Fibroblast of gingiva (primary cell): ENCODE measurements at places on chromosomes 12 and 14.
A peak's percentile ranks its signal among the peaks of the same experiment; 100 is the strongest.

GRCh38 chr14:61517911-61518384 is 177.4 kb upstream of the HIF1A start:
- DNase-seq: no peak

DNA sequence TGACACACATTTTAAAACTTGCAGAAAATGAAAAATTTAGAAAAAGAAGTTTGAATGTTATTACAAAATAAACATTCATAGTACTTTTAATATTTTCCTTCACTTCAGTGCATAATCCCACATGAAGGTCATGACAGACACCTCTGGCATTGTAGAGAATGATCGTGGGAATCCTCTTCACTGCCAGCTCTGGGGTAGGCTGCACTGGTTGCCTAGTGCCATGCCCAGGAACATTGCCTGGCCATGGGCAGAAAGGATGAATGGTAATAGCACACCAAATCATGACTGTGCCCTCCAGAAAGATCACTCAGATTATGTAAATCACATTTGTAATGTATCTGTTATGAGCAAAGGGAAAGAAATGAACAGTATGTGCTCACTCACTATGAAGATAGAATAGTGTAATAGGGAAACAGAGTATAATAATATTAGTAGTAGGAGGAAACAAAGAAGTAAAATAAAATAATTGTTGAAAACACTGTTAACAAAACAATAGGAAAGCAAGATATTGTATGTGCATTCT is 161.6 kb downstream of the PLCZ1 start:
- DNase-seq: peak; percentile 56

DNA sequence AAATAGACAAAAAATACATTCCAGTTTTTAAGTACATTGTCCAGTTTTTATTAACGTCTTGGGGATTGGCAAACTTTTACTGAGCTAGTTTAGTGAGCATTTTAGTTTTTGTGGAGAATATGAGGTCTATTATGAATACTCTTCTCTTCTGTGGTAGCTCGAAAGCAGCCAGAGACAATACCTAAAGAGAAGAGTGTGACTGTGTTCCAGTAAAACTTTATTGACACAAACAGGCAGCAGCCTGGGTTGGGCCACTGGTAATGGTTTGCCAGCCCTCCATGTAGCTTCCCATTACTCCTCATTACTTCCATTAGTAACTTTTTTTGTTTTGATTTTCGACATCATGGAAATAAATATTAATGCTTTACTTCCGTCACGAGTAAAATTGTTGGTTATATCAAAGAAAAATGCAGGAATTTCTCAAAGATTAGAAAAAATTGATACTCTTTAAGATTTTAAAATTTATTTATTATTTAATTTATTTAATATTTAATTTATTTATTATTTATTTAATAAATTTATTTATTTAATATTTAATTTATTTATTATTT is 19.6 kb downstream of the RMST start:
- no peak for DNase-seq

DNA sequence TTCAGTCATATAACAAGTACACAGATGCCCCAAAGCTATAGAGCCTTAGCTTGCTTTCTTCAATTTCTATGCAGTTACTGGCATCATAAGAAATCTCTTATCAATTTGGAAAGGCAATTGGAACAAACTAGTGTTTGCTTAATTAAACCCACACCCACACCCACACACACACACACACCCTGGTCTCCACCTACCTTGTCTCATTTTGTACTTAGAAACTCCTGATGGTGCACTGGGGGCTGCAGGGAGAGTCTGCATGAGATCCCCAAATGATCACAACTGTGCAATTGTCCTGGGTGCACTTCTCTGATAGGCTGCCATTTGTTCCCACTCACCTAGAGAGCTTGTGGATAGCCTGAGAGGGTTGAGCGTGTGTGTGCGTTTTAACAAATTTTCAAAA is 40.5 kb upstream of the PTCSC3 start:
- DNase-seq: no peak

- no peak for DNase-seq
Observed at GRCh38 chr14:20667957-20668356, 16.4 kb upstream of the RNASE4 start.
